ENCODE measurements at places on chromosomes 2 and 18. TPM values are rescaled to one million over a fixed set of nuclear protein-coding genes. Genes with fewer than 3 reads are reported as not detected.

Gene TMEM37
- total RNA-seq = 24.3 TPM

Gene ZNF532
- total RNA-seq = 14.8 TPM

Gene FAM161A
- total RNA-seq = 0.80 TPM

Gene GPBAR1
- 1.3 TPM for total RNA-seq

Gene GPR45
- not detected for total RNA-seq

Gene OR6B2
- total RNA-seq = not detected

Gene HOXD12
- total RNA-seq = not detected

Gene TUBA3D
- not detected for total RNA-seq

Gene RMND5A
- total RNA-seq = 72.6 TPM

Gene EFHD1
- 3.4 TPM for total RNA-seq

Gene FAP
- 1.1 TPM for total RNA-seq

Gene CD8A
- total RNA-seq = 1.6 TPM

Gene SH3BP4
- 44.4 TPM for total RNA-seq

Gene METTL4
- total RNA-seq = 8.2 TPM

Gene VWA3B
- total RNA-seq = 1.8 TPM

Gene MROH2A
- not detected for total RNA-seq

Gene FAM237A
- total RNA-seq = not detected

Gene GLI2
- 1.3 TPM for total RNA-seq

Gene VSNL1
- total RNA-seq = 8.1 TPM

Gene RAB31
- 16.0 TPM for total RNA-seq

Gene COPS9
- 169 TPM for total RNA-seq

Gene OXER1
- 3.9 TPM for total RNA-seq

Gene VIL1
- total RNA-seq = 634 TPM

Gene SERPINB13
- not detected for total RNA-seq

Gene WDR33
- 48.1 TPM for total RNA-seq

Gene DPYSL5
- 0.24 TPM for total RNA-seq

Gene SP140
- 2.2 TPM for total RNA-seq

Gene OBSL1
- total RNA-seq = 13.2 TPM

Gene ASXL3
- total RNA-seq = 0.59 TPM

Gene CEBPZOS
- 49.4 TPM for total RNA-seq

Gene RNF125
- total RNA-seq = 13.9 TPM

Gene C2orf15
- total RNA-seq = 3.6 TPM

Gene ZNF521
- total RNA-seq = 3.8 TPM

Gene CRYGD
- not detected for total RNA-seq

Gene MAIP1
- 37.3 TPM for total RNA-seq
